OCI-LY7 (cell line): ENCODE measurements at places on chromosomes 6 and 20. TPM values are rescaled to one million over a fixed set of nuclear protein-coding genes. Genes with fewer than 3 reads are reported as not detected.

- DNase-seq = no peak
Observed at GRCh38 chr6:116113386-116113785, 12.5 kb downstream of the COL10A1 start.

DNA sequence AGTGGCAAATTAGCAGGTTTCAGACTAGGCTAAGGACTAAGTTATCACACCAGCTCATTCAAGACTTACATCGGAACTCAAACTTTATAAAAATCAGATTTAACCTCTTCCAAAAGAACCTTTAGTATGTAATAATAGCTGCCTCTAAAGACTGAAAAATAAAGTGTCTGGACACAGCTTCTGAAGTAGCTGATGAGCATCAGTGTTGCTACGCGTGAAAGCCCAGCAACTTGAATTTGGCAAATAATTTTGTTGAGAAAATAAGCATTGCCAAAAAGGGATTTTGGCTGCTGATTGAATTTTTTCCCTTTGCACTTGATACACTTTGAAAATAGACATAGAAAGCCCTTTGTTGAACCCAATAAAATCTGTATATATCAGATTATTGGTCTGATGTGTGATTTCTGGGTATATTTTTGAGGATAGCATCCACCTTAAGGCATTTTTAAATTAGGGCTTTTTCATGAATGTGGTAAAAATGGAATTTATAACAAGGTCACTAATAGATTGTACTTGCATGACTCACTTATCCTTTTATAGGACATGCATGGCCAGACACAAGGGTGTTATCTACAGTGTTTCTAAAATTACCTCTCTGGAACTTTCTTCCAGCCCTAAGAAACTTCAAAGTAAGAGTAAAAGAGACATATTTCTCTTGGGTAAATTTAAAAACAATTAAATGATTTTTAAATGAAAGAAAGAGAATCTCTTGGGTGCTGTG lies 350.4 kb downstream of the TENT5A start:
- no peak for DNase-seq

Gene FAM83C
- total RNA-seq = not detected in 2 replicates

Gene NKX2-4
- not detected in 2 replicates for total RNA-seq

Gene MAN1A1
- total RNA-seq = 74.3 and 78.9 TPM in 2 replicates

- no peak for DNase-seq
Observed at GRCh38 chr6:7673063-7673536, 52.8 kb upstream of the BMP6 start.
